Cortex of kidney (tissue), 1 donor: ENCODE measurements at places on chromosomes 13 and 19.

DNA sequence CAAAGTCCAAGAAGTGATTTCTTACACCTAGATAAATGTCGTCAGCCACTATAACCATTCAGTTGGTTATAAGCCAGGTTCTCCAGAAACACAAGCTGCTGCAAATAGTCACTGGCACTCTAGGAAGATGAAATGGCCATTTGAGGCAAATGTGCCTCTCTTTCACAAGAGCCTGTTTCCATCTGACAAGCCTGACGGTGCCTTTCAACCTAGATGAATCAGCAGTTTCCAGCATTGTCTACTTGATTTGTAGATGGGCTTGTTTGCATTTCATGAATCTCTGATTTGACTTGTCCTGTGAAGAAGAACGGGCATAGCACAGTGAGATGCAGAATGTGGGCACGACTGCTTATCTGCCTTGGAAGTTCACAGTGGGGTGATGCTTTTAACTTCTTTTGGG lies 327.2 kb downstream of the LMO7 start:
- DNase-seq = no peak

GRCh38 chr13:73089213-73089612 lies 30.4 kb downstream of the KLF5 start:
- no peak for DNase-seq

DNA sequence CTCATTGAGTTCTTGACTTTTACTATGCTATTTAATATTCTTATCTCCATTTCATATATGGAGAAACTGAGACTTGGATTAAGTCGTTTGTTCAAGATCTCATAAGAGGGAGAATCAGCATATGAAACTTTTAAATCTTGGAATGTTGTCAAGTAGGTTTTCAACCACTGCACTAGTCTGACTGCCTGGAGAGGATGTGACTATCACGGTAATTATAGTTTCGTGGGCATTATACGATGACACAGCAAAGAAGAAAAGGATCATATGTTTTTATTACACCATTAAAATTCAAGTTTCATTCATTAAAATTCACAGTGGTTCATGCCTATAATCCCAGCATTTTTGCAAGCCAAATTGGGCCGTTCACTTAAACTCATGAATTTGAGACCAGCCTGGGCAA lies 555.2 kb downstream of the SLITRK1 start:
- DNase-seq = no peak

- DNase-seq = no peak
These were observed 6.5 kb downstream of the PLPPR3 start for GRCh38 chr19:815079-815774.

DNA sequence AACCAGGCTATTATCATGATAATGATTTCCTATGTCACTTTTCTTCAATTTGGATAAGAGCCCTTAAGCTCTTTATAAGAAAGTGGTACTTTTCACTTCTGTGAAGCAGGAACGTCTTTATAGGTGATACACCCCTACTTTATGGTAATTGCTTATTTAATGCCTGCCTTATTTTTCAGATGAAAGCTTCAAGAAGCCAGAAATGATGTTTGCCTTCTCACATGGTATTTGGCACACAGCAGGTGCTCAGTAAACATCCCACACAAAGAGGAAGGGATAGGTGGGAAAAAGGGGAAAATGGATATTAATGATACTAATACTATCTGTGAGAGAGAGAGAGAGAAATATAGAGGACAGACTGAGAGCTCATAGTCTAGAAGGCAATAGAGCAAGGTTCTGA lies 29.0 kb upstream of the WASF3 start:
- no peak for DNase-seq

DNA sequence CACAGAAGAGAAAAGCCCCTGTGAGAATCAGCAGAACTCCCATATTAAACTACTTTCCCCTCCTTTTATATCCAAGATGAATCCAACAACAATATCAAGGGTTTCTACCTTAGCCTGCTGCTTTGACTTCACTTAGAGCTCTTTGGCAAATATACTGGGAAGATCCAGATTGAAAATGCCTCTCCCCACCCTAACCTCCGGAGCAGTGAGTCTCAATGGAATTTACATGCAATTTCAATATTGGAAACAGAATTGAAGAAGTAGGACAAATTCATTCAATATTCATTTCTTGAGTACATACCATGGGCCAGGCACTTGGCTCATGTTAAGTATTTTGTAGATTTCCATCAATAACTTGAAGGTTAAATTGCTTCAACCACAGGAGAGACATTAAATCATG lies 457.4 kb downstream of the TBC1D4 start:
- no peak for DNase-seq

DNA sequence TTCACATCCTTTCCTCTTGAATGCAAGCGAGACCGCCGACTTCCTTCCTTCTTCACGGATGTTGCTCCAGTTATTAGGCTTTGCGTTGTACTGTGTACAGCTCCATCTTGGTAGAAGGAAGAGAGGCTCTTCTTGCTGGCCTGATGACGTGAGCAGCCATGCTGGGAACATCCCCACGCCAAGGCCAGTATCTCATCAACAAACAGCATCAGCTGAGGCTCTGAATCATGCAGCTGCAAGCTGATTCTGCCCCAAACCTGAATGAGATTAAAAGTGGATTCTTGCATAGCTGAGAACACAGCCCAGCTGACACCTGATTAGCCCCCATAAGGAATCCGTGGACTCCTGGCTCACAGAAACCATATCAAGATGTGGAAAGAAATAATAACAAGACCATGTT lies 809.6 kb downstream of the EFNB2 start:
- no peak for DNase-seq

DNA sequence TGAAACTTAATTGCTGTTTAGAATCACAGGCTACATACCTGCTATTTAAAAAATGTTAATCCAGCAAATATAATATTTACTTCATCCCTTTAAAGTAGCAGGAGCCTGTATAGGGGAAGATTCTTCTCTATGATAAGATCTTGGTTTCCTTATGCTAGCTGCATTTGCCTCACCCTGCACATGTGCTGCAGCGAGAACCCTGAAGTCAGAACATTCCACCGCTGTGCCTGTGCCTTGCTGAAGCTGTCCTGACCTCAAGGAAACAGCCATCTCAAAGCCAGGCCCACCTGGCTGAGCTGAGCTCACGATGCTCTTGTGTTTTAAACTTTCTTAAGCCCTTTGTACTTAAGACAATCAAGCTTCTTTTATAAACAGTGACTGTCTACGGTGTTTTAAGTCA lies 355.0 kb upstream of the PCDH20 start:
- DNase-seq = no peak

DNA sequence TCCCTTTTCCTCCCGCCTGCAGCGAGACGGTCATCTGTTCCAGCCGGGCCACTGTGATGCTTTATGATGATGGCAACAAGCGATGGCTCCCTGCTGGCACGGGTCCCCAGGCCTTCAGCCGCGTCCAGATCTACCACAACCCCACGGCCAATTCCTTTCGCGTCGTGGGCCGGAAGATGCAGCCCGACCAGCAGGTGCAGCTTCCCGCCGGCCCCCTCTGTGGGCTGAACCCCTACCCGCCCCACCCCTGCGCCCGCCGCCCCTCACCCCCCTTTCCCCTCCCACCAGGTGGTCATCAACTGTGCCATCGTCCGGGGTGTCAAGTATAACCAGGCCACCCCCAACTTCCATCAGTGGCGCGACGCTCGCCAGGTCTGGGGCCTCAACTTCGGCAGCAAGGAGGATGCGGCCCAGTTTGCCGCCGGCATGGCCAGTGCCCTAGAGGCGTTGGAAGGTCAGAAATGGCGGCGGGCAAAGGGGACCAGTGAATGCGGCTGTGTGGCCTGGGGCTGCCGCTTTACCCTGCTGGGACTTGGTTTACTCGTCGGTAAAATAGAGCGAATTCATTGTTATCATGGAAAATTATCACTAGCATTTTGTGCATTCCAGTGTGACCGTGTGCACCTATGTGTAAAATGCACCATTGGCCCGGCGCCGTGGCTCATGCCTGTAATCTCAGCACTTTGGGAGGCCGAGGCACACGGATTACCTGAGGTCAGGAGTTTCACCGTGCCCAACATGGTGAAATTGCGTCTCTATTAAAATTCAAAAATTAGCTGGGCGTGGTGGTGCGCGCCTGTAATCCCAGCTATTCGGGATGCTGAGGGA lies 10.6 kb downstream of the VASP start:
- no peak for DNase-seq

DNA sequence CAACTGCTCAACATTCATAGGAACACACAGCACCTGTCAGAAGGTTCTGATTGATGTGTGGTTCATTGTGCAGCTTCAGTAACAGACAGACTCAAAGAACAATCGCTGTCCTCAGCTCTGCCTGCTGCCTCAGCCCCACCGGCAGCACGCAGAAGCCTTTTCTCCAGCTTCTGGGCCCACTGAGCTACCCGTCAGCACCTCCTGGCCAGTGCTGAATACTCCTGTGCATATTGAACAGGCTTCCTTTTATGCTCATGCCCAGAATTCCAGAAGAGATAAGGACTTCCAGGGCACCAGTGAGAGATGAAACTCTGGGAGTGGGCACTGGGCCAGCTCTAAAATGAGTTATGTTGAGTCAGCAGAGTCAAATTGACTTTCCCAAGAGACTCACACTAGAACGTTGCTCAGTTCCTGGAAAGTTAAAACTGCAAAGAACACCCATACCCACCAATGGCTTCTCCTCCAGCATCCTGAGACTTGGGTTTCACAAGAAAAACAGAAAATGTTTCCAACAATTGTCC lies 119.3 kb downstream of the COL4A1 start:
- no peak for DNase-seq

DNA sequence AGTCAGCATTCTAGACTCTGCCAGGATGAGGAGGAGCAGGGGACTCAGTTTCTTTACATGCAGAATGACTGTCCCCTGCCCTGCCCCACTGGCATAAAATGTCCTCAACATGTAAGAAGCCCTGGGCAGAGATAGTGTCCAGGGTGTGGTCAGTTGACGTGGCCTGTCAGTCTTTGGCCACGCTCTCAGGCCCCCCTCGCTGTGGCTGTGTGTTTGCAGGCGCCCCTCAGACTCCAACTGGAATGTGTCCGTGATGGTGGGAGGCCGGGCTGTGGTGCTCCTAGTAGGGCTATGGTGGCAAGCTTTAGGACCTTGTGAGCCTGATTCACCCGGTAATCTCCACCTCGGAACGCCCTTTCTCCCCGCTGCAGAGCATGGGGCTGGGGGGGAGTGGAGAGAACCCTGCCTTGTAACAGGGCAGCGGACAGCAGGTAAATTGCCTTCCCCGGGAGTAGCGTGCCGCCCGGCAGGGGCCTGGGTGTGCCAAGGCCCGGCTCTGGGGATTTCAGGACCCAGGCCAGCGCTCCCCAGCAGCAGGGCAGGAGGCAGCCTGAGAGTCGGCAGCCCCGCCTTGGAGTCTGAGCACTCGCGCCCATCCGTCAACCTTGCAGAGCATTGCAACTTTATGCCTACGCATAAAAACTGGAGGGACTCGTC lies 62.3 kb downstream of the CHST8 start:
- no peak for DNase-seq
